A549 treated with ZK216348 at 1 μM for 4 hours (cell line): ENCODE measurements at places on chromosomes 6 and 20. TPM values are rescaled to one million over a fixed set of nuclear protein-coding genes. Genes with fewer than 3 reads are reported as not detected.

The PERP gene
- total RNA-seq, result 59.9 to 95.4 TPM (median 86.3 TPM) in 5 replicates

The TMC2 gene
- not detected in 5 replicates for total RNA-seq

The LY6G6C gene
- total RNA-seq, result 0.20 to 0.42 TPM (median 0.29 TPM) in 3 of 5 replicates, not detected in the others

The SIRPD gene
- not detected in 5 replicates for total RNA-seq

The SCRT2 gene
- not detected in 5 replicates for total RNA-seq

The IP6K3 gene
- 0.27 to 0.52 TPM (median 0.33 TPM) in 5 replicates for total RNA-seq

The EDN1 gene
- total RNA-seq, result 36.8 to 57.2 TPM (median 41.6 TPM) in 5 replicates
